Kidney (tissue), 22 donors: ENCODE measurements at places on chromosomes 1 and 21. TPM values are rescaled to one million over a fixed set of nuclear protein-coding genes. Genes with fewer than 3 reads are reported as not detected.

- no peak overlapping the region for H3K27ac ChIP-seq
- no peaks in the 10 kb centered on the region for H3K36me3 ChIP-seq
- no peaks in the 10 kb centered on the region for H3K4me1 ChIP-seq
- H3K27me3 ChIP-seq = no peaks in the 10 kb centered on the region
These were observed 5.5 kb downstream of the SDCCAG8 start for GRCh38 chr1:243261390-243261789.

DNA sequence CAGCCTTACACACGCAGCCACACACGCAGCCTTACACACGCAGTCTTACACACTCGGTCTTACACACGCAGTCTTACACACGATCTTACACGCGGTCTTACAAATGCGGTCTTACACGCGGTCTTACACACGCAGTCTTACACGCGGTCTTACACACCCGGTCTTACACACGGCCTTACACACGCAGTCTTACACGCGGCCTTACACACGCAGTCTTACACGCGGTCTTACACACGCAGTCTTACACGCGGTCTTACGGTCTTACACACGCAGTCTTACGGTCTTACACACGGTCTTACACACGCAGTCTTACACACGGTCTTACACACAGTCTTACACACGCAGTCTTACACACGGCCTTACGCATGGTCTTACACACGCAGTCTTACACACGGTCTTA is 111.9 kb downstream of the PRDM16 start:
- peaks cover 2% of the 10 kb centered on the region for H3K27me3 ChIP-seq
- H3K4me3 ChIP-seq = no peak overlapping the region
- H3K36me3 ChIP-seq = no peaks in the 10 kb centered on the region
- H3K4me1 ChIP-seq = no peaks in the 10 kb centered on the region

GRCh38 chr1:188476606-188477005 is 1647.9 kb downstream of the PLA2G4A start:
- H3K4me1 ChIP-seq = no peaks in the 10 kb centered on the region
- no peak for DNase-seq
- no peaks in the 10 kb centered on the region for H3K27me3 ChIP-seq
- no peak overlapping the region for H3K4me3 ChIP-seq
- no peaks in the 10 kb centered on the region for H3K36me3 ChIP-seq

- no peak overlapping the region for H3K27ac ChIP-seq
- DNase-seq = no peak
- H3K27me3 ChIP-seq = no peaks in the 10 kb centered on the region
- no peaks in the 10 kb centered on the region for H3K4me1 ChIP-seq
- H3K4me3 ChIP-seq = no peak overlapping the region
These were observed 3.0 kb upstream of the CASQ1 start for GRCh38 chr1:160187407-160187806.

- no peaks in the 10 kb centered on the region for H3K27me3 ChIP-seq
- H3K27ac ChIP-seq = no peak overlapping the region
- H3K36me3 ChIP-seq = peaks cover 5% of the 10 kb centered on the region
- H3K4me1 ChIP-seq = no peaks in the 10 kb centered on the region
- no peak overlapping the region for H3K4me3 ChIP-seq
These were observed 7.8 kb downstream of the MORN1 start for GRCh38 chr1:2383576-2383975.

DNA sequence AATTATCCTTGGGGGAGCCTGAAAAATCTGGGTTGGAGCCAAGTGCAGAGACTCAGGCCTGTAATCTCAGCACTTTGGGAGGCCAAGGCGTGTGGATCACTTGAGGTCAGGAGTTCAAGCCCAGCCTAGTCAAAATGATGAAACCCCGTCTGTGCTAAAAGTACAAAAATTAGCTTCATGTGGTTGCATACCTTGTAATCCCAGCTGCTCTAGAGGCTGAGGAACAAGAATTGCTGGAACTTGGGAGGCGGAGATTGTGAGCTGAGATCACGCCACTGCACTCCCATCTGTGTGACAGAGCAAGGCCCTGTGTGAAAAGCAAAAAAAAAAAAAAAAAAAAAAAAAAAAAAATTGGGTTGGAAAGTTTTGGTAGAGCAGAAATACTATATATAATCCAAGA is 1563.6 kb upstream of the PRMT6 start:
- no peaks in the 10 kb centered on the region for H3K36me3 ChIP-seq
- DNase-seq = no peak
- no peak overlapping the region for H3K27ac ChIP-seq
- H3K4me1 ChIP-seq = no peaks in the 10 kb centered on the region
- no peak overlapping the region for H3K4me3 ChIP-seq
- no peaks in the 10 kb centered on the region for H3K27me3 ChIP-seq

DNA sequence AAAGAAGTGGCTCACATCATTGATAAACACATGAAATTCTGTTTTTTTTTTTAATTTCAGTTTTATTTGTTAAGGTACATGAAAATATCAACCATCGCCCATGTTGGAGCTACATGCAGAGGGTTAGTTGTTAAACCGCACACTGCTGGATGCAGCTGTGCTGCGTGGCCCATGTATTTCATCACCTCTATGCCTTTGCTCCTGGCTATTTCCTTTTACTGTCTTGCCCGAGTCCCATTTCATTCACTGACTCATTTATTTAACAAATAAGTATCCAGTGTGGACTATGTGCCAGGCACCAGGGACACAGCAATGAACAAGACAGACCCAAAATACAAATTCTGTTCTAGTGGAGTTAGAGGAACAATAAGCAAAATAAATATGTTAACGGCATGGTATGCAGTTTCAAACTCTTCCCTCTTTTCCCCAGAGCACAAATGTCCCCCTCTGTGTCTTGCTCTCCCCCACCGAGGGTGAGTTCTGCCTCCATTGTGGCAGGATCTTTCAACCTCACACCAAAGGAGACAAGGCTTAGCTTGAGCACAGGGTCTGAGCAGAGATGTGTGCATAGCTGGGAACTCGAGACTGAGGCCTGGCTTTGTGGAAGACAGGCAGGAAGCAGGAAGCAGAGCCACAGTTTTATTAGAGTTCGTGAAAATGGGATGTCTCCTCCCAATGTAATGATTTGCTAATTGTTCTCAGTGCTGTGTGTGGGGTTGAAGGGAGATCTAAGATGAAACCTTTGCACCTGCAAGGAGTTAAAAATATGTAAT is 44.6 kb downstream of the MAN1C1 start:
- no peaks in the 10 kb centered on the region for H3K36me3 ChIP-seq
- no peak overlapping the region for H3K4me3 ChIP-seq
- peak; percentile 28 for DNase-seq
- H3K27ac ChIP-seq = no peak overlapping the region

DNA sequence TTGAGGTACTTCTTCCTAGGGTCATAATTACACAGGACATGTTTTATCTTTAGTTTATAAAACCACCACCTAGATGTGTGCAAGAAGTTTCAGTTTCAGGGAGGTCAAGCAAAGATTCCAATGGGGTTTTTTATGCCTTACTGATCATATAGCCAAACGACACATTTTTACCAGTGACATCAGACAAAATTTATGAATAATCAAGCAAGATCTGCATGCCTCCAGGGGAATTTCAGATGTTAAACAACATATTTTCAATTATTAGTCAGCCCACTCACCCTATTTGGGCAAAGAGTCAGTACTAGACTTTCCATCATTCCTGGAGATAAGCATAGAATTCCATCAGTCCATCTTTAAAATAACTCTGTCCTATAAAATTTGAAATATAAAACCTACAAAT is 867.4 kb downstream of the KCNT2 start:
- no peak overlapping the region for H3K4me3 ChIP-seq
- no peaks in the 10 kb centered on the region for H3K36me3 ChIP-seq
- no peak for DNase-seq
- no peaks in the 10 kb centered on the region for H3K4me1 ChIP-seq
- H3K27me3 ChIP-seq = no peaks in the 10 kb centered on the region
- no peak overlapping the region for H3K27ac ChIP-seq

DNA sequence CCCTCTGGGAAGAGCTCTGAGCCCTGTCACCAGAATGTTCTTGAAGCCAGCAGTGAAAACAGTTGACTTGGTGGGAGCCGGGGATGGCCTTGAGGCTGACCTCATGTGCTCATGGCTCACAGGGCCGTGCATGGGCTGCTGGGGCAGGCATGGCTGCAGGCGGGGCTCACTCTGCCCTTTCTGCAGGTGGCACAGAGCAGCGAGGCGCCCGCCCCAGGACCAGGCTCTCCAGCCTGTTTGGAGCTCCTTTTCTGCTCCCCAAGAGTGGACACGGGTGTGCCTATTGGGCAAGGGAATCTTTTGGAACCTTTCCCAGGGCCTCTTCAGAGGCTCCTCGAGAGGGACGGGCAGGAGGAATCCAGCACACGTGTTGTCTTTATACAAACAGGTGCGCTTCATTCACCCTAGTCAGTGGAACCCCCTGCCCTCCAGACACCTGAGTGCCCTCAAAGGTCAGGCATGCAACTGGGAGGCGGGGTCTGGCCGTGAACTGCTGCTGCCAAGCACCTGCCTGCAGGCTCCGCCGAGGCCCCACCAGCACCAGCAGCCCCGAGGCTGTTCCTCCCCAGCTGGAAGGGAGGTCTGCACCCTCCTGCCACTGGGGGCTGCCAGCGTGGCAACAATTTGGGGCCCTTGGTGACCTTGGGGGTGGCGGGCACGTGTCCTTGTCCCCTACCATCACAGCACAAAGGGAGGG is 2.6 kb upstream of the TTC34 start:
- H3K36me3 ChIP-seq = no peaks in the 10 kb centered on the region
- H3K4me3 ChIP-seq = no peak overlapping the region
- peaks cover 3% of the 10 kb centered on the region for H3K27me3 ChIP-seq
- H3K27ac ChIP-seq = no peak overlapping the region
- no peaks in the 10 kb centered on the region for H3K4me1 ChIP-seq
- DNase-seq = no peak

GRCh38 chr1:38420666-38421065 is 374.1 kb upstream of the POU3F1 start:
- H3K27ac ChIP-seq = no peak overlapping the region
- H3K36me3 ChIP-seq = no peaks in the 10 kb centered on the region
- no peak for DNase-seq
- no peak overlapping the region for H3K4me3 ChIP-seq

- H3K27ac ChIP-seq = no peak overlapping the region
- DNase-seq = no peak
- H3K4me3 ChIP-seq = no peak overlapping the region
- H3K36me3 ChIP-seq = no peaks in the 10 kb centered on the region
- no peaks in the 10 kb centered on the region for H3K27me3 ChIP-seq
These were observed 74.9 kb upstream of the F3 start for GRCh38 chr1:94616506-94616905.

DNA sequence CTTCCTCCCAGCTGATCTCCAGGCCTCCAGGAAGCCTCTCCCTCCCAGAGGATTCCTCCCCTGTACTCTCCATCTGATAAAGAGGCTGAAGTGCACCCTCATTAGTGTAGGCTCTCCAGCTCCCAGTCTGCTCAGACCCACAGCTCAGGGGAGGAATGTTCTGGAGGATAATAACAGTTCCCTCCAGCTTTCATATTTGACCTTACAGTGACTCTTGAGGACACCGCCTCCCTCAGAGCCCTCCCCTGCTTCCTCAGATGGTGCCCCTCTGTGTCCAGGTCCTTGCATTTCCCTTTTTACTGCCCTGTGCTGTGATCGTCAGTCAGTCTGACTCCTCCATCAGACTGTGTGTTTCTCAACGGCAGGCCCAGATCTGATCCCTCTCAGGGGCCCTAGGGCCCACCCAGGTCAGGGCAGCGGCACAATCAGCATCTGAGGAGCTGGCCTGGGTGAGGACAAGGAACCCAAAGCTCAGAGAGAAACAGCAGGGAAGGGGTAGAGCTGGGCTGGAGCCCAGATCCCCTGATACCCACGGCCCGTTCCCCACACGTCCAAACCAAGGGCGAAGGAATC is 1.1 kb upstream of the SHISAL2A start:
- H3K36me3 ChIP-seq = no peaks in the 10 kb centered on the region
- H3K4me1 ChIP-seq = no peaks in the 10 kb centered on the region
- no peak for DNase-seq
- no peak overlapping the region for H3K27ac ChIP-seq

GRCh38 chr1:97308131-97308530 is 586.5 kb downstream of the PTBP2 start:
- DNase-seq = no peak
- H3K36me3 ChIP-seq = no peaks in the 10 kb centered on the region
- no peaks in the 10 kb centered on the region for H3K27me3 ChIP-seq
- H3K4me1 ChIP-seq = no peaks in the 10 kb centered on the region
- no peak overlapping the region for H3K27ac ChIP-seq
- no peak overlapping the region for H3K4me3 ChIP-seq

DNA sequence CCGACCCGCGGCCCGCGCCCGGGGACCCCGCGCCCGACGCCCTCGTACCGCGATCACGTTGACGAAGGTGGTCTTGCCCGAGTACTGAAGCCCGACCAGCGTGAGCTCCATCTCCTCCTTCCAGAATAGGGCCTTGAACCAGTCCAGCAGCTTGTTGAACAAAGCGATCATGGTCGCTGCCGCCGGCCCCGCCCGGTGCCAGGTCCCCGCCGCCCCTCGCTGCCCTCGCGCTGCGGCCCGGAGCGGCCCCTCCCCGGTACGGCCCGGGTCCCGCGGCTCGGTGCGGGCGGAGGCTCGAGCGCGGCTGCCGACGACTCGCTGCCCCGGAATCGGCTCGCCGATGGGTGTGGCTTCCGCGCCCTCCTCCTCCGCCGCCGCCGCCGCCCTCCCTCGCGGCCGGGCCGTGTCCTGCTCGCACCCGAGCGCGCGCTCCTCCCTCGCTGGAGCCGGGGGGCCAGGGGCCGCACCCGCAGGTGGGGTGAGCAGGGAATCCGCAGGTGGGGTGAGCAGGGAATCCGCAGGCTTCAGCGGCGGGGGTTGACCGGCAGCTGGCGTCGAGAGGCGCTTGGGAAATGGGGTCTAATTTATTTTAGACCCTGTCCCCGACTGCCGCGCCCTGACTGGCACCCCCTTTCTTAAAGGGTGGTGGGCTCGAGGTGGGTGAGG is at the start of gene ARL8A:
Gene ARL8A, minus strand, starts transcription at position 336 of the 666 bp plus-strand sequence. Its CDS starts 165 bp downstream, at position 171.
- H3K4me1 ChIP-seq = peaks cover 12% of the 10 kb centered on the region
- no peaks in the 10 kb centered on the region for H3K36me3 ChIP-seq

Gene GBP4
- total RNA-seq = 9.0 TPM

Gene DHRS3
- 44.8 TPM for total RNA-seq

Gene HHIPL2
- total RNA-seq = 0.09 TPM

Gene TRIM58
- 0.50 TPM for total RNA-seq

Gene ANGPTL3
- total RNA-seq = 0.41 TPM

Gene ERICH3
- total RNA-seq = 0.50 TPM

Gene CA6
- total RNA-seq = not detected
